ENCODE measurements at places on chromosomes 12 and 14.

DNA sequence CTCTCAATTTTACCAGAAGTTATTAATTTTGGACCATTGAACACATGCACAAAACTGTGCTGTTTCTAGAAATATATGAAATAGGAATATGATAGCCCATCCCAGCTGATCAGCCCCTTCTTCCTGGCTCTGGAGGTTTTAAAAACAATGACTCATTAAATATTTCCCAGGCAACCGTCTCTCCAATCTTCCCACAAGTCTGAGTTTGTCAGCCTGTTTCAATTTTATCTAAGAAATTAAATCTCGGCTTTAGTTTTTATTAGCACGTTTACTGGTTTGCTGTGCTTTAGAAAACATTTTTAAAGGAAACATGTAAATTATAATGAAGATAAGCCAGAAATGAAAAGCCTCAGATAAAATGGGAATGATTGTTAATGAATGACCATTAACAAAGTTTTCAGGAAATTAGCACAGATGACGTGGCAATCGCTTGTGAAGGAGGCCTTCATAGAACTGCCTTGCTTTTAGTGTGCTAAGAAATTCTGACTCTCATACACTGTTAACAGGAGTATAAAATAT lies 89.3 kb upstream of the RAP1B start:
- no peak for DNase-seq
- no peaks in the 10 kb centered on the region for H3K36me3 ChIP-seq
- no peak overlapping the region for H3K4me3 ChIP-seq
- H3K27me3 ChIP-seq = no peaks in the 10 kb centered on the region
- peaks cover 8% of the 10 kb centered on the region for H3K4me1 ChIP-seq

GRCh38 chr14:50763382-50764007 lies 67.5 kb downstream of the NIN start:
- H3K36me3 ChIP-seq = no peaks in the 10 kb centered on the region
- no peaks in the 10 kb centered on the region for H3K27me3 ChIP-seq
- H3K4me1 ChIP-seq = peaks cover 32% of the 10 kb centered on the region
- H3K27ac ChIP-seq = peak overlapping the region; percentile 72
- no peak for DNase-seq
- H3K4me3 ChIP-seq = no peak overlapping the region

DNA sequence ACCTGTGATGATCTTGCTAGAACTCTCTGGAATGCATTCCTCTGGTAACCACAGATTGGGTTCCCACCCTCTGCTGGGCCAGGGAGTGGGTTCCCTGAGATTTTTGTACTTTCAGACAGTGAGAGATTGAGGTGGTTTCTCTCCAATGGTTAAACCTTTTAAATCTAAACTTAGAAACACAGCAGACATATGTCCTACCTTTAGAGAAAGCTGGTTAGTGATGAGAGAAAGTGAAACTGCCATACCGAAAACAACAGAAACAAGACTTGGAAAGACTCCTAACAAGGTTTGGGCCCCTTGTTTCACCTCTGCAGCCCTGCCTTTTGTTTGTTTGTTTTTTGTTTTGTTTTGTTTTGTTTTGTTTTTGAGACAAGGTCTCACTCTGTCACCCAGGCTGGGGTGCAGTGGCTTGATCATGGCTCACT lies 9.7 kb upstream of the SGPP1 start:
- H3K4me3 ChIP-seq = no peak overlapping the region
- H3K27me3 ChIP-seq = no peaks in the 10 kb centered on the region
- DNase-seq = no peak
- H3K4me1 ChIP-seq = no peaks in the 10 kb centered on the region
- H3K36me3 ChIP-seq = no peaks in the 10 kb centered on the region

- H3K27ac ChIP-seq = no peak overlapping the region
- H3K36me3 ChIP-seq = peaks cover 60% of the 10 kb centered on the region
- no peaks in the 10 kb centered on the region for H3K4me1 ChIP-seq
- no peaks in the 10 kb centered on the region for H3K27me3 ChIP-seq
- DNase-seq = no peak
Observed at GRCh38 chr12:121005346-121005815, 10.9 kb downstream of the C12orf43 start.

GRCh38 chr14:33332497-33332896 lies 393.8 kb downstream of the NPAS3 start:
- no peak overlapping the region for H3K27ac ChIP-seq
- no peaks in the 10 kb centered on the region for H3K27me3 ChIP-seq
- H3K36me3 ChIP-seq = no peaks in the 10 kb centered on the region
- H3K4me1 ChIP-seq = no peaks in the 10 kb centered on the region

GRCh38 chr14:48670939-48671338 lies 915.2 kb downstream of the RPS29 start:
- no peak overlapping the region for H3K4me3 ChIP-seq
- H3K27me3 ChIP-seq = no peaks in the 10 kb centered on the region
- H3K27ac ChIP-seq = no peak overlapping the region
- H3K4me1 ChIP-seq = no peaks in the 10 kb centered on the region
- no peak for DNase-seq

- peaks cover 70% of the 10 kb centered on the region for H3K4me1 ChIP-seq
- no peaks in the 10 kb centered on the region for H3K36me3 ChIP-seq
- DNase-seq = no peak
- no peaks in the 10 kb centered on the region for H3K27me3 ChIP-seq
Observed at GRCh38 chr14:76919431-76920330, 93.5 kb downstream of the LRRC74A start.

DNA sequence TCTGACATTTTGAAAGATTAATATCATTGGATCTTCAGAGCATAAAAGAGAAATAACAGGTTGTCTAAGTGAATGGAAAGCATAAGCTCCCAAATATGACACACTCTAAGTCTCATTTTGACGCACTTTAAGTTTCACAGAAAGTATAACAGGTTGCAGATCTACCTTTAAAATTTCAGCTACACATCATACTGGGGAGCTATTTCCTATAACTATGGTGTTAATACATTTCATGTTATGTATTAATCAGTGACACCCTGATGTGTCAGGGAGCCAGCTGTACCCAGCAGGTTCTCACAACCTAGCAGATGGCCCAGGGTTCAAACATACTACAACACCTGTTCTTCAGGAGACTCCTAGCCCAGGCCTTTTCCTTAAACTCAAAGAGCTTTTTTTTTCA lies 31.1 kb upstream of the TMX1 start:
- H3K4me3 ChIP-seq = no peak overlapping the region
- no peak overlapping the region for H3K27ac ChIP-seq
- no peaks in the 10 kb centered on the region for H3K36me3 ChIP-seq
- DNase-seq = no peak
- H3K4me1 ChIP-seq = no peaks in the 10 kb centered on the region

- H3K36me3 ChIP-seq = no peaks in the 10 kb centered on the region
- H3K4me1 ChIP-seq = peaks cover 80% of the 10 kb centered on the region
- H3K27me3 ChIP-seq = no peaks in the 10 kb centered on the region
- H3K4me3 ChIP-seq = no peak overlapping the region
Observed at GRCh38 chr14:55589171-55589570, 9.2 kb downstream of the KTN1 start.

DNA sequence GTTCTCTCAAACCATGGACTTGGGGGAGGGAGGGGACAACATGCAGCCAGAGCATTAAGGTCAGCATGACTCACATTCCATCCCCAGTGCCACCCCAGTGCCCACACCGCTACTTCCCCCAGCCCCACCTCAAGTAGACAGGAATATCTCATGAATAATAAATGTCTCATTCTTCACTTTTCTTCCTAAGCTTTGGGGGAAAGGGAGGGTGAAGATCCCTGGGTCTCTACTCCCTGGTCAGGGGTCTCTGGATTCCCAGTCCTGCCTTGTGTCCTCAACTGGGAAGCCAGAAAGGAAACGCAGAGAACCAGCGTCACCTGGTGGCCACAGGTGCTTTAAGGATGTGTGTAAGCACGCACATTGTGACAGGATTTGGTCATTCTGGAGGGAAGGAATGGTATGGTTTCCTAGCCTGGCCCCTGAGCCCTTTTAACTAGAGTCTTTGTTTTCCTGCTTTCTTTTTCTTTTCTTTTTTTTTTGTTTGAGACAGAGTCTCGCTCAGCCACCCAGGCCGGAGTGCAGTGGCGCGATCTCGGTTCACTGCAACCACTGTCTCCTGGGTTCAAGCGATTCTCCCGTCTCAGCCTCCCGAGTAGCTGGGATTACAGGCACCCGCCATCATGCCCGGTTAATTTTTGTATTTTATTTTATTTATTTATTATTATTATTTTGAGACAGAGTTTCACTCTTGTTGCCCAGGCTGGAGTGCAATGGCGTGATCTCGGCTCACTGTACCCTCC lies 3.4 kb downstream of the GPR84 start:
- no peak overlapping the region for H3K4me3 ChIP-seq
- H3K36me3 ChIP-seq = no peaks in the 10 kb centered on the region
- peaks cover 24% of the 10 kb centered on the region for H3K4me1 ChIP-seq
- no peak for DNase-seq
- peak overlapping the region; percentile 92 for H3K27ac ChIP-seq

- DNase-seq = no peak
- no peaks in the 10 kb centered on the region for H3K36me3 ChIP-seq
- no peaks in the 10 kb centered on the region for H3K4me1 ChIP-seq
Observed at GRCh38 chr14:71235875-71236274, 328.6 kb downstream of the PCNX1 start.

- no peaks in the 10 kb centered on the region for H3K27me3 ChIP-seq
- peaks cover 10% of the 10 kb centered on the region for H3K4me1 ChIP-seq
- H3K27ac ChIP-seq = no peak overlapping the region
- H3K36me3 ChIP-seq = no peaks in the 10 kb centered on the region
- no peak for DNase-seq
Observed at GRCh38 chr12:116821291-116821690, 60.0 kb downstream of the HRK start.

GRCh38 chr12:106304001-106304421 lies 1.5 kb downstream of the TCP11L2 start:
- no peak for DNase-seq
- H3K36me3 ChIP-seq = no peaks in the 10 kb centered on the region
- peak overlapping the region; percentile 92 for H3K4me3 ChIP-seq
- H3K4me1 ChIP-seq = peaks cover 71% of the 10 kb centered on the region
- H3K27me3 ChIP-seq = no peaks in the 10 kb centered on the region
- H3K27ac ChIP-seq = peak overlapping the region; percentile 99

- H3K4me3 ChIP-seq = no peak overlapping the region
- no peaks in the 10 kb centered on the region for H3K27me3 ChIP-seq
- H3K36me3 ChIP-seq = no peaks in the 10 kb centered on the region
- no peak for DNase-seq
Observed at GRCh38 chr12:133231001-133231400, 4.7 kb downstream of the ANHX start.

- no peak overlapping the region for H3K4me3 ChIP-seq
- H3K4me1 ChIP-seq = no peaks in the 10 kb centered on the region
- no peak for DNase-seq
- H3K27ac ChIP-seq = no peak overlapping the region
- H3K27me3 ChIP-seq = no peaks in the 10 kb centered on the region
- no peaks in the 10 kb centered on the region for H3K36me3 ChIP-seq
Observed at GRCh38 chr14:56896922-56897321, 86.6 kb upstream of the OTX2 start.

DNA sequence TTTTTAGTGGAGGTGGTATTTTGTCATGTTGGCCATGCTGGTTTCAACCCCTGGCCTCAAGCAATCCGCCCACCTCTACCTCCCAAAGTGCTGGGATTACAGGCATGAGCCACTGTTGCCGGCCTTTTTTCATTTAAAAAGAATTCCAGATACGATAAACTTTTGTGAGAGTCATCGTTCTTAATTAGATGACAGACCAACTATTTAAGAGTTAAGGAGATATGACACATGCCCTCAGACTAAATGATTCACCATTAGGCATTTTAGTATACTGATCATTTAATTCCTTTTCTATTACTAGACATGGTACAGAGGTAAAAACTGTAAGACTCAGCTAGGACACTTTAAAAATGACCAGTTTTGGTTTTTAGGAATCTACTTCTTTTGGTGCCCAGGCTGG lies 2.4 kb downstream of the ANKRD13A start:
- no peaks in the 10 kb centered on the region for H3K27me3 ChIP-seq
- H3K4me1 ChIP-seq = peaks cover 47% of the 10 kb centered on the region
- H3K4me3 ChIP-seq = no peak overlapping the region
- H3K36me3 ChIP-seq = no peaks in the 10 kb centered on the region
- H3K27ac ChIP-seq = no peak overlapping the region

DNA sequence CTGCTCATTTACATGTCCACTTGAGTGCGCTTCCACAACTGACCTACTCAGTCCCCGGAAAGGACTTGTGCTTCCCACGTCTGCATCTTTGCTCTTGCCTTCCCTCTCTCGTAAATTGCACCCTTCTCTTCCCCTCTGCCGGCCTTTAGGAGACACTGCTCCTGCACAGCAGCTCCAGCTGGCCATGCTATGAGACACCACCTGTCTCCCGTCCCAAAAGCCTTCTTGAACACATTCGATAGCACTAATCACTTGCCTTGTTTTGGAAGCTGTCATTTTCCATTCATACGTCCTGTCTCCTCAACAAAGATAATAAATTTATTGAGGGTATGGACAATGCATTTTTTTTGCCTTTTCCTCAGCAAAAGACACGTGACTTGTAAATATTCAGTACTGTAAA lies 15.7 kb upstream of the KCNA1 start:
- no peak overlapping the region for H3K4me3 ChIP-seq
- no peaks in the 10 kb centered on the region for H3K4me1 ChIP-seq
- no peak for DNase-seq
- H3K27me3 ChIP-seq = no peaks in the 10 kb centered on the region

DNA sequence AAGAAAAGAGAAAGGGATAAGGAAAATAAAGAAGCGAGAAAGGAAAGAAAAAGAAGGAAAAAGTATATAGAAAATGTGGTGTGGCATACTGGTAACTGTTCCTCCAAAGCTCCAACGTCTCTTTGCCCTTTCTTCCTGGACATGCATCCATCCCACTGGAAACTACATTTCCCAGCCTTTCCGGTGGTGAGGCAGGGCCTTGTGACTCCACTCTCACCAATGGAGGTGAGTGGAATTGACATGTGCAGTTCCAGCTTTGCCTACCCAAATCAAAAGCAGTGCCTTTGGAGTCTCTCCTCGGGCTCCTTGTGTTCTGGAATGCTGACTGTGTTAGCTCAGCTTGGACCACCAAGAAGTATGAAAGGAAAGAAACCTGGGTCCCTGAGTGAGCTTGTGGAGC lies 161.2 kb downstream of the KCNA5 start:
- no peaks in the 10 kb centered on the region for H3K36me3 ChIP-seq
- H3K27ac ChIP-seq = no peak overlapping the region
- H3K27me3 ChIP-seq = no peaks in the 10 kb centered on the region
- H3K4me3 ChIP-seq = no peak overlapping the region
- peaks cover 10% of the 10 kb centered on the region for H3K4me1 ChIP-seq

- no peaks in the 10 kb centered on the region for H3K27me3 ChIP-seq
- no peaks in the 10 kb centered on the region for H3K36me3 ChIP-seq
- no peak overlapping the region for H3K27ac ChIP-seq
- H3K4me3 ChIP-seq = no peak overlapping the region
- no peaks in the 10 kb centered on the region for H3K4me1 ChIP-seq
Observed at GRCh38 chr14:52607061-52607460, 54.4 kb downstream of the GPR137C start.

GRCh38 chr12:120488057-120488640 lies 7.8 kb upstream of the DYNLL1 start:
- H3K27me3 ChIP-seq = no peaks in the 10 kb centered on the region
- H3K4me1 ChIP-seq = peaks cover 5% of the 10 kb centered on the region
- H3K27ac ChIP-seq = no peak overlapping the region
- H3K36me3 ChIP-seq = no peaks in the 10 kb centered on the region

- H3K27me3 ChIP-seq = no peaks in the 10 kb centered on the region
- no peak overlapping the region for H3K4me3 ChIP-seq
- no peak for DNase-seq
- no peak overlapping the region for H3K27ac ChIP-seq
- H3K4me1 ChIP-seq = peaks cover 6% of the 10 kb centered on the region
Observed at GRCh38 chr14:61296719-61297502, 15.8 kb upstream of the TMEM30B start.
